T47D (cell line): ENCODE measurements at places on chromosomes 7 and 10.

DNA sequence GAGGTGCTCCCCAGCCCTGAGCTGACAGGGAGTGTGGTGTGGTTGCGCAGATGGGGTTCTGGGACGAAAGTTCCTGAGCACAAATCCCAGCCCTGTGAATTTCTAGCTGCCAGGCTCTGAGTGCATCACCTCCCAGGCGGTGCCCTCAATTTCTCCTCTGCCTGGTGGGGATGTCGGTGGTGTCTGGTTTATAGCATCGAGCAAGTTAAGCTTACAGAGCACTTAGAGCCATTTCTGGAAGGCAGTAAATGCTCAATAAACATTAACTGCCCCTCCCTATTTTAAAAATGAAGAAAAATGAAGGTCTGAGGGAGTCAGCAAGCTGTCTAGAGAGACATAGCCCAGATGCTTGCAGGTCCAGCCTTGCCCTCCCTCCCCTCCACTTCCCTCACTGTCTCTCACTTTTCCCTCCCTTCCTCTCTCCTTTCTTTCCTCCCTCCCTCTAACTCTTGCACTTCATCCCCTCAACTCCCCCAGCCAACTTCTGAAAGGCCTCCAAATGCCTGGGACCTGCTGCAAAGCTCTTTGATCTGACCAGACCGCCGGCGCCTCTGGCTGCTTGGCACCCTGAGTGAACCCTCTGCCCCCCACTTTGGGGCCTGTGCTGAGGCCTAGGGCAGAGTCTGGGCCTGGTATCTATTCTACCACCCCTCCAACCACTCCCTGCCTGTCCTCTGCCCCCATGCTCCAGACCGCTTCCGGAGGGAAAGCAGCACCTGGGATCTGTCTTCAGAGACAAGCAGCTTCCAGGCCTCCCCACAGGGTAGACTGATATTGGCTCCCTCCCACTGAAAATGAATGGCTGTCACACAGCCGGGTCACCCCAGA, 438.3 kb downstream of the RPS24 start:
- no peak for DNase-seq

DNA sequence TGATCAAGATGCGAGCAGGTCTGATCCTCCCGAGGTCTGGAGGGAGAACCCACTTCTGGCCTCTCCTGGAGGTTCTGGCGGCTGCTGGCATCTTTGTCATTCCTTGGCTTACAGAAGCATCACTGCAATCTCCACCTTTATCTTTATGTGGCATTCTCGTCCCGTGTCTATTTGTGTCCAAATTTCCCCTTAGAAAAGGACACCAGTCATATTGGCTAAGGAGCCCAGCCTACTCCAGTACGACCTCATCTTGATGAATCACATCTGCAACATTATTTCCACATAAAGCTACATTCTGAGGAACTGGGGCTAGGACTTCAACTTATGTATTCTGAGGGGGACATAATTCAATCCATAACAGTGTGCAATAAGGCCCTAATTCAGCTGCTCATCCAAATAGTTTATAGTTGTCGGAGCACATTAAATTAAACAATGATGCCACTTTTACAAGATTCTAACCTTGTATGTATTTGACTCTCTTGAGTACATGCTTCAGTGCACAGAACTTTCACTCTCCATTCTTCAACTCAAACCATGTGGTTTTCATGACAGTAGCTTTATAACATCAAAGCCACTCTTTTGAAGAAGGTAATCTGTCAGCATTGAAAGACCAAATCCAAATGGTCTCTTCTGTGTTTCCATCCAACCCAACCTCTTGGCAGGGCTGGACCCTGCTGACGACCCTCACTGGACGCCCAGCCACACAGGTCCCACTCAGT, 86.2 kb upstream of the DDC start:
- no peak for DNase-seq

DNA sequence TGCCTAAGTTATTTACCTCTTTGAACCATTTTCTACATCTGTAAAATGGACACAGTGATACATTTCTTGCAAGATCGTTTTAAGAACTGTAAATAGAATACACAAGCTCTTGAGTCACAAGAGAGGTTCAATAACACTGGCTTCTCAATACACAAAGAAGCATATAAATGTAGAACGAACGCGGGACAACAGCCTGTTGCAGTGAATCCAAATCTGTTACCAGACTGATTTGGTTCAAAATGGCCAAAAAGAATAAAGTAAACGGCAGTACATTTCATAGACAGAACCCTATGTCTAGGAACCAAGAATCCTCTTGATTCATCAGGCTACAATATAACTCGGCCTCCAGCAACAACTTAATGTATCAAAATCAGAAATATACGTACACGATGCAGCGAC, 701 bp downstream of the MTPAP start:
- DNase-seq: no peak

GRCh38 chr10:101974091-101974971, 81.6 kb downstream of the ARMH3 start:
- no peak for DNase-seq

GRCh38 chr10:22605168-22605567, 109.2 kb downstream of the PIP4K2A start:
- no peak for DNase-seq

GRCh38 chr7:127874951-127875608, 156.2 kb downstream of the LRRC4 start:
- no peak for DNase-seq

DNA sequence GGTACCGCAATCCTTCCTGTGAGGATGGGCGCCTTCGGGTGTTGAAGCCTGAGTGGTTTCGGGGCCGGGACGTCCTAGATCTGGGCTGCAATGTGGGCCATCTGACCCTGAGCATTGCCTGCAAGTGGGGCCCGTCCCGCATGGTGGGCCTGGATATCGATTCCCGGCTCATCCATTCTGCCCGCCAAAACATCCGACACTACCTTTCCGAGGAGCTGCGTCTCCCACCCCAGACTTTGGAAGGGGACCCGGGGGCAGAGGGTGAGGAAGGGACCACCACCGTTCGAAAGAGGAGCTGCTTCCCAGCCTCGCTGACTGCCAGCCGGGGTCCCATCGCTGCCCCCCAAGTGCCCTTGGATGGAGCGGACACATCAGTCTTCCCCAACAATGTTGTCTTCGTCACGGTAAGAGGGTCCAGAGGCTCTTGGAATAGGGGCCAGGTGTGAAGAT, 1.7 kb downstream of the MEPCE start:
- no peak for DNase-seq

DNA sequence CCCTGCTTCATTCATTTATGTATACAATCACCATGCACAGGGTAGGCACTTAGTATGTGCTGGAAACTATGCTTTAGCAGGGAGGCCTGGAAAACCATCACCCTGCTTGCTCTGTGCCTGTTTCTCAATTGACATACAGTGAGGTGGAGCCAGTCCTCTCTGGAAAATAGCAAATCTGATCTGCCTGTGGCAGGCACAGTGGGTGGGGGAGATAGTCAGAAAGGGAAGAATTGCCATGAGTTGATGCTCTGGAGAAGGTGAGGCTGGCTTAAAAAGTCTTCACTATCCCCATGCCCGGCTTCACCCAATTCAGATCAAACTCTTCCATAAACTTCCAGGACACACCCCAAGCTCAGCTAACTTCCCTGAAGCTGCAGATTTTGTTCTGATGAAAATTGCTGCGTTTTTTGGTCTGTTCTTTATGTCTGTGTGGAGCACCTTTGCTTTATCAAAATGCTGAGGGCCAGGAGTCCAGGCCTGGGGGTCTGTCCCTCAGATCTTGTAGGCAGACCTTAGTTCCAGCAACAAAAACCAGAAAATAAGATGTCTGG, 84.8 kb downstream of the ANK3 start:
- no peak for DNase-seq

GRCh38 chr7:22083704-22084240, 138.1 kb upstream of the CDCA7L start:
- DNase-seq: no peak

- DNase-seq: no peak
Measured at GRCh38 chr7:114832906-114833595, 88.8 kb upstream of the MDFIC start.

- no peak for DNase-seq
Measured at GRCh38 chr10:131089861-131090260, 221.7 kb downstream of the TCERG1L start.

DNA sequence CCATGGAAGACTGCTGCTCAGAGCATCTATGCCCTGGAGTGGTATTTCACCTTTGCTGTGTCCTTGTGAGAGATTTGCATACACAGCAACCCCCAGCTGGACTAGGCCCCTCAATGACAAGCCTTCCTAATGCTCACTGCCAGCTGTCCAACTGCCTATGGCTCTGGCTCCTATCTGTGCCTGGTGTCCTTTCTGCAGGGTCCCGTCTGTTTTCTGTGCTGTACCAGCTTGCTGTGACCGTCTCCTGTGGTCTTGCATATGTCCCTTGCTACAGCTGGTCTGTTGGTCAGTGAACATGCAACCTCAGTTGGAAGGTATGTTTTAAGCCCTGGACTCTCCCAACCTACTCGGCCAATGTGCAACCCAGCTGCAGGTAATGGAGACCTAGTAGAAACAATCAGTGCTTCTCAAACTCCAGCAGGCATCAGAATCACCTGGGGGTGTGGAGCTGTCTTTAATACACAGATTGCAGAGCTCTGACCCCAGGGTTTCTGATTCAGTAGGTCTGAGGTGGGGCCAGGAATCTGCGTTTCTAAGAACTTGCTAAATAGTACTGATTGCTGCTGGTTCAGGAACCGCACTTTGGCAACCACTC, 306.4 kb upstream of the ZNF32 start:
- DNase-seq: no peak

DNA sequence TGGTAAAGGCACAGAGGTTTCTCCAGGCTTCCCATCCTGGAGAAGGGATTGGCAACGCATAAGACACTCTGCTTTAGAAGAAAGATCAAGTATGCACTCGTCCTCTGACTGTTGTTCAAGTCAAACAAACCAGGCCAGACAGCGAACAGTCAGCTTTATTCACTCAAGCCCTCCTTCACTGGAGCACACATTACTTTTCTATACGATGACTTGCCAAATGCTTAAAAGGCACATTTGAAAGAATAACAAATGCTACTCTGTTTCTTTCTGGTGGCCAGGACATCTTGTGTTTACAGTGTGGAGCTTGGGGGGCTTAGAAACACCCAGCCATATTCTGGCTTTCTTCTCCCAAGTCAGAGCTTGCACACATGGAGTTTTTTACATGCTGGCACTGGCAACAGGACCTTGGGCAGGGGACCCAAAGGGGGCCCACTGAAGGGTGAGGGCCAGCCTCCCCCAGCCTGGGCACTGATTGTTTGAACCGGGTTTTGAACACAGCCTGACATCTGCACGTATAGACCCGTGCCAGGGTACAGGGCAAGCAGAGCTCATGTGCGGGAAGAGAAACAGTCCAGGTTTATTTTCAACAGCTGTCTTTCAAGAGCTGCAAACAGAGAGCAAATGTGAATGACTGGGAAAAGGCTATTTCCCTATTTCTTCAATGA, 33.3 kb upstream of the FGFR2 start:
- DNase-seq: no peak

- no peak for DNase-seq
Measured at GRCh38 chr7:100396421-100396982, 23.2 kb downstream of the PILRA start.

DNA sequence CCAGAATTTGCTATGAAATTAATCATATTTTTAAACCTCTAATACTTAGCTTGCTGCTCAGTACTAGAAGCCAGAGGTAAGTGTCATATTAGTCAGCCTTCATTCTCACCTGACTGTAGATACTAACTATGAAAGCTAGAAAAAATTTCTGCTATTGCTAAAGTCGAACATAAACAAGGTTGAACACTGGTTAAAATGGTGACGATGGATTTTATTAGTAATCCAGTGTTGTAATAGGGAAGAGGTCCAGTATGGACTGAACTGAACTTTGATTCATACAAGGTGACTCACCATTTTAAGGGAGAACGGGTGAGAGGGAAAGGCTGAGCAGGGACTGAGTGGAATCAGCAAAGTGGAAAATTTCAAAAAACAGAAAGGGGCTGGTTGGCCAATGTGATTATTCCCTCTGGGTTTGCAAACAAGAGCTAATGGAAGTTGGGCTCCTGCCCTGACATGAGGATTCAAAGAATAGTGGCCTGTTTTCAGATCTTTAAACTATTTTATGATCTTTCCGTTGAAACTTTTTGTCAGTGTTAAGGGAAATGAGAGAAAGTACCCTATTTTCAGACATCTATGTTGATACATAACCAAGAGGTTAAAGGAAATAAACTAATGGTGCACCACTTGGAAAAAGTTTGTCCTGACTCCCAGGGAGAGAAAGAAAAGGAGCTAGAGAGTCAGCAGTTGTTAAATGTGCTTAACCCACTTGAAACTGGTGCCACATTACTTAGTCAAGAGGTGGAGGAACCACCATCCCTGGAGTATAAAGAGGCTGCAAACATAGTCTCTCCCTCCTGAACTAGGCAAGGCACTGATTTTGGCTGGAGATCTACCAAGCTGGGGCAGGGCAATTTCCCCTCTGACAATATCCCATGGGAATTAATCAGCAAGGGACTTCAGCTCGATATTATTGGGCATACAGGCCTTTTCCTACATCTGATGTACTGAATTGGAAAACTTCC, 15.3 kb upstream of the AKR1C1 start:
- no peak for DNase-seq

- DNase-seq: no peak
Measured at GRCh38 chr10:129020651-129021330, 446.2 kb upstream of the MGMT start.

GRCh38 chr7:64640504-64640903, 25.4 kb upstream of the ZNF107 start:
- no peak for DNase-seq

DNA sequence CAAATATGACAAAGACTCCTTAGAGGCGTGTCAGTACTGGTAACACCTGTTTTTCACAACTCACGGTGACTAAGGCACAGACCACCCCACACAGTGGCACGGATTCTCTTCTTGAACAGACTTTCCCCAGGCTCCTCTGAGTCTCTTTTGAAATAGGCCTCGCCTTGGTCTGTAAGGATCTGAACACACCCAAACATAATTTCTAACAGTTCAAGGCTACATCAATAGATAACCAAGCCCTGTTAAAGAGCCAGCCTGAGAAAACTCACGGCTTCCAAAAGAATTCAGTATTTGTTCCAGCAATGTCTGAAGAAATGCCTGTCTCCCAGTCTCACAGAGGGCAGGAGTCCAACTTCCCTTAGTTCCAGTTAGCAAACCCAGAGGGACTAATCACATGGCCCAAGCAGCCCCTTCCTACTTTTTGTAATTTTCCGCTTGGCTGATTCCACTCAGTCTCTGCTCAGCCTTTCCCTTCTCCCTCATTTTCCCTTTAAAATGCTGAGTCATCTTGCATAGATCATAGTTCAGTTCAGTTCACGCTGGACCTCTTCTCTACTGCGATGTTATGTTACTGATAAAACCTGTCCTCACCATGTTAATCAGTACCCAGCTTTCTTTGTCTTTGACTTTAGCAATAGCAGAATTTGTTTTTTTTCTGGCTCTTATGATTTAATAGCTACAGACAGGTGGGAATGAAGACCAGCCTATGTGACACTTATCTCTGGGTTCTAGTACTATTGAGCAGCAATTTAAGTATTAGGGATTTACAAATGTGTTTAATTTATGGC, 22.6 kb upstream of the AKR1C3 start:
- no peak for DNase-seq

- no peak for DNase-seq
Measured at GRCh38 chr10:62851442-62851841, 35.3 kb upstream of the EGR2 start.

- DNase-seq: no peak
Measured at GRCh38 chr10:3734111-3734510, 50.9 kb downstream of the KLF6 start.

GRCh38 chr10:33365871-33366411, 31.5 kb upstream of the NRP1 start:
- no peak for DNase-seq

- no peak for DNase-seq
Measured at GRCh38 chr7:66193146-66193725, 11.9 kb upstream of the TPST1 start.

- DNase-seq: peak; percentile 98
Measured at GRCh38 chr7:11786186-11786585, 45.8 kb downstream of the THSD7A start.
